ENCODE measurements at places on chromosomes 1 and 21.
A peak's percentile ranks its signal among the peaks of the same experiment; 100 is the strongest.

DNA sequence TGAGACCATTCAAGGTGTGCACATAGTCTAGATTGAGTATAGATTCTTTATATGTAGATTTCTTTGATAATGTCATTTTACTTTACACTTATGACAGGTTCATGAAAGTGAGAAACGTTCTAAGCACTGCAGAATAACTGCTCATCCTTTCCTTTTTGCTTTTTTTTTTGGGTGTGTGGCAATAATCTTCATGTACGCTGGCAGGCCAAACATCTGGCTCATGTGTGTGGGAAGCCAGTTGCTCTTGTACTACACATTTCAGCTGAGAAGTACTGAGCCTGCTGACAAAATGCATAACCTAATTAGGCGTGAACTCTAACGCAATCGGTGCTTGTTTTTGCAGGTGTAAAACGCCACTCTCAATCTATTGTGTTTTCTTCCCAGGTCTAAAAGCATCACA, 350.8 kb upstream of the KAZN start:
- no peak for DNase-seq

GRCh38 chr1:886760-887159, 37.0 kb upstream of the SAMD11 start:
- DNase-seq, result no peak

GRCh38 chr1:213083112-213083445, 32.0 kb downstream of the RPS6KC1 start:
- peak; percentile 49 for DNase-seq

GRCh38 chr1:23614032-23614660, 54.8 kb upstream of the ID3 start:
- DNase-seq, result no peak

DNA sequence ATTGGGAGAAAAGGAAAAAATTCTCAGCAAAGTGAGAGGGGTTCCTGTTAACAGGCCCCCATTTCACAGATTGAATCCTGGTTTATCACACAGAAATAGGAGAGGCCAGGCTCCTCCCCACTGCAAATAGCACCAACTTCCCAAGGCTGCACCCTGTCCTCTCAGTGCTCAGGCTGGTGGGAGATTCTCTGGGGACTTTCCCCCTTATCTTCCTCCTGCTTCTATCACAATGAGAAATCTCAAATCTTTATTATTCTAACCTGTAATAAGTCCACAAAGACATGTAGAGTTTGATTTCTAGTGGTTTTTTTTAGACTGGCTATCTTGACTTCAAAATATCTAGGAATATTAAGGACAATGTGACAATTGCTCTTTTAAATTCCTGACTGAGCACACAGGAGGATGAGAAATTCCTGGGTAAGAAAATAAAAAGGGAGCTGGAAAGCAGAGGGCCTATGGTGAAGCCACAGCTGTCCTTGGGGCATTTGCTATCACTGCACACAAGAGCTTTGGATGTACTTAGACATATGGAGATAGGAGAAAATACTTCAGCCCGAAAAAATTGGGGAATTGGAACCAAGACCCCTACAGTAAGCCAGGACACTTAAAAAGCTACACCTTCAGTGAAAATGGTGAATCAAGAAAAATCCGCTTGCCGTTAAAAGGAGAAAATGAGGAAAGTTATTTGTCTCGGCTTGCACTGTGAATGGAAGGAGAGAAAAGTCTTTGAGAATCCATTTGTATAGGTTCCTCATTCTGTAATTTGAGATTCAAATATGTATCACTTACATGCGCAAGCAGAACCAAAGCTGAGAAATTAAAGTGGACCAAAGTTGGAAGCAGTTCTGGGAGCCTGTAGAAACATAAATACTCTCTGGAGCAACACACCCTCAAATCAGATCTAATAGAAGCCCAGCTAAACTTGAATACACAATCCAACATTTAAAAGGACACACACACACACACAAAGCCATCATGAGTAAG, 65.9 kb upstream of the C1orf105 start:
- no peak for DNase-seq

GRCh38 chr1:68165665-68166064, 66.7 kb downstream of the WLS start:
- no peak for DNase-seq

- DNase-seq, result no peak
Observed at GRCh38 chr1:244022311-244022710, 28.8 kb upstream of the ZBTB18 start.

DNA sequence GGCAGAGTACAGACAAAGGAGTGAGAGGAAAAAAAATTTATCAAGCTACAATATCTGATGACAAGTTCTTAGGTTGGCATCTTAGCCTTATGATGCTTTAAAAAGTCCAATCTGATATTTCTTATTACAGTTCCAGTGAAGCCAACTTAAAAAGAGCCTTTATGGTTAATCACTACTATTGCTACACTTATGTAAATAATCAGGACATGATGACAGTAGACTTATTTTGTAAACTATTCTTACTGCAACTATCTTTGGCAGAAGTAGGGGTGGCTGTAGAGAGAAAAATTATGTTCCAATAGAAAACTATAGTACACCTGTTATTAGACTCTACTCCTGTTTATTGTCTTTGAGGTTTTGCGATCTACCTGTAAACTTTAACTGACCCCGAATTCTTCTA, 25.8 kb upstream of the NUF2 start:
- no peak for DNase-seq

- no peak for DNase-seq
Observed at GRCh38 chr1:21706151-21706835, 37.1 kb upstream of the RAP1GAP start.

DNA sequence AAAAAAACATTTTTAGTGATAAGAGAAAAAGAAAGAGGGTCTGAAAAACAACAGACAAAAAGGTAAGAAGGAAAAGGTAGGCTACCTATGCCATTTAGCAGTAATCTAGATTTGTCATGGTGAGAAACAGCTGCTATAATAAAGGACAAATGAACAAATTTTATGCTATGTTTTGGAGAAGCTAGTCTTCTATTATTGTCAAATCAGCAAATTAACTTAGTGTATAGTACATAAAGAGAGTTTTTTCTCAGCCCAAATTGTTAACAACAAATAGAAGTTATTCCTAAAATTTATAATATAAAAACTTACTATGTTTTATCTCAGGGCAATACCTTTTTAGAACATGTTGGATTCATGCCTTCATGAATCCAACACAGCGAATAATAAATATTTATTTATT, 88.7 kb downstream of the KIFAP3 start:
- no peak for DNase-seq

DNA sequence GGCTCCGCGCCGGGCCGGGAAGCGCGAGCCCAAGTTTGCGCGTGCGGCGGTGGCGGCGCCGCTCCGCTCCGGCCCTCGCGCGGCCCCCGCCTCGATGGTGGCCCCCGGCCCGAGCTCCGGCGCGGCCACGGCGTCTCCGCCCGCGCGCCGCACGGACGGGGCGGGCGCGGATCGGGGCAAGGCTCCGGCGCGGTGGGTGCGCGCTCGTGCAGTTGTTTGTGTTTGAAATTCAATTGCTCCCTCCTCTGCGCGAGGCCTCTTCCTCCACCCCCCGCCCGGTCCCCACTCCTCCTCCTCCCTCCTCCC, at the start of gene HDGF:
TSS of gene HDGF (minus strand) at position 225 of the 306 bp plus-strand sequence. CDS start 246 bp downstream, outside the sequence.
- DNase-seq, result no peak

GRCh38 chr21:18772404-18772803, 368.8 kb upstream of the TMPRSS15 start:
- no peak for DNase-seq

GRCh38 chr1:173353350-173353749, 123.8 kb upstream of the PRDX6 start:
- DNase-seq, result no peak

DNA sequence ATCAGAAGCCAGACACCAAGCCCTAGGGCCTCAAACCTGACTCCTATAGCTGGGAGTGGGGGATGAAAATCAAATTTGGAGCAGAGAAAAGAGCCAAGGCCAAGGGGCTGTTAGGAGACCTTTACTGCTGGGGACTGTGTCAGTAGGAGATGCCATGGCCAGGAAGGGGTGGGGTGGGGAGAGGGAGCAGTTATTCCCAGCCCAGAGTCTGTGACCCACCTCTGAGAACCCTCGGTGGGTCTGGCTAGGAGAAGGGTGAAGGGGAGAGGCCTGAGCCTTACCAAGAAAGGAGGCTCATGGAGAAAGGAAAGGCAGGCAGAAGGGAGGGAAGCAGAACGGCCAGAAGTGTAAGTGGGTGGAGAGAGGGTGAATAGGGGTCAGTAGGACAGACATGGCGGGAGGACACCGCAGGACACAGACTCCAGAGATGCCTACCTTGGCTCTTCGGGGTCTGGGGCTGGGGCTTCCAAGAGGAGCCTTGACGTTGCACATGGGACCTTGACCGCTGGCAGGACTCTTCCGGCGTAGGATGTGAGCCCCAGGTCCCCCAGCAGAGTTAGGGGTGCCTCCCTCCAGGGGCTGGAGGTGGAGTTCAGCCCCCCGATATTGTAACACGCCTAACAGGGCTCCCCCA, 1.2 kb downstream of the ADAMTS4 start:
- DNase-seq, result no peak

- DNase-seq, result peak; percentile 49
Observed at GRCh38 chr1:10211805-10212410, 1.5 kb downstream of the KIF1B start.

GRCh38 chr1:10178597-10179405, 31.6 kb upstream of the KIF1B start:
- no peak for DNase-seq

GRCh38 chr1:184463680-184464079, 76.9 kb downstream of the C1orf21 start:
- no peak for DNase-seq

DNA sequence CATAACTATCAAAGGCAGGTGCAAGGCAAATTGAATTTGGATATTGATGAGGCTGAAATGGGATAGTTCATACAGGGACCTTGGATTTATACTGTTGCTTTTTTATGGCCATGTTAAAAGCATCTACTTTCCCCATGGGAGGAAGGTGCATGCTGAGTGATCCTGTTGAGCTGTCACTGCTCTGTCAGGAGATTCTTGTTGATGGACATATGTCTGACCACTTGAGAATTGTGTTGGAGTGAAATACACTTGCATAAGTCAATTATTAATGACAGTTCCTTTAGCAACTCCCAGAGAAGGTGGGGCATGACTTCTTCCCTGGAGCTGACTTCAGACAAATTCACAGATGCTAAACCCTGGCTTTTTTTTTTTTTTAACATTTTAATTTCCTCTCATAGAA, 58.4 kb upstream of the DYNLT5 start:
- no peak for DNase-seq

GRCh38 chr1:31627930-31628559, 10.6 kb downstream of the HCRTR1 start:
- DNase-seq, result no peak

GRCh38 chr21:33373451-33373850, 29.8 kb upstream of the IFNGR2 start:
- no peak for DNase-seq

GRCh38 chr1:52723260-52723659, 3.0 kb upstream of the ZYG11B start:
- no peak for DNase-seq

GRCh38 chr1:110728388-110729001, 53.8 kb upstream of the KCNA3 start:
- no peak for DNase-seq

- DNase-seq, result no peak
Observed at GRCh38 chr1:46429436-46429835, 35.3 kb downstream of the FAAH start.

DNA sequence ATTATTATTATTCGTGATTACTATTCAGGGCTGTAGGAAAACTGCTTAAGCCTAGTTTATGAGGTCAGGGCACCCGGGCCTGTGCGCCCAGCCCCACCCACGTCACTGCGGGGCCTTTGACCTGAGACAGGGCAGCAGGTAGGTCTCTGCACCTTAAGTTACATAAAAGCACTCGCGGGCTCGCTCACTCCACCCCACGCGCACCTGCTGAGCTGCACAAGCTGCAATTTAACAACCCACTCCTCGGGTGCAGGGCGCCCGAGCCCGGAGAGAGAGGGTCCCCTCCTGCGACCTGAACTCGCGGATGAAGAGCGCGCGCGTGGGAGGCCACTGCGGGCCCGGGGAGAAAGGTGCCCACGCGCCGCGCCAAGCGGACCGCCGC, 477 bp downstream of the ICMT start:
- peak; percentile 35 for DNase-seq

- no peak for DNase-seq
Observed at GRCh38 chr21:45474323-45474950, 67.8 kb downstream of the SLC19A1 start.

GRCh38 chr1:205538235-205538840, 33.9 kb downstream of the CDK18 start:
- DNase-seq, result no peak

GRCh38 chr1:110798691-110799256, 74.2 kb upstream of the CD53 start:
- DNase-seq, result no peak

DNA sequence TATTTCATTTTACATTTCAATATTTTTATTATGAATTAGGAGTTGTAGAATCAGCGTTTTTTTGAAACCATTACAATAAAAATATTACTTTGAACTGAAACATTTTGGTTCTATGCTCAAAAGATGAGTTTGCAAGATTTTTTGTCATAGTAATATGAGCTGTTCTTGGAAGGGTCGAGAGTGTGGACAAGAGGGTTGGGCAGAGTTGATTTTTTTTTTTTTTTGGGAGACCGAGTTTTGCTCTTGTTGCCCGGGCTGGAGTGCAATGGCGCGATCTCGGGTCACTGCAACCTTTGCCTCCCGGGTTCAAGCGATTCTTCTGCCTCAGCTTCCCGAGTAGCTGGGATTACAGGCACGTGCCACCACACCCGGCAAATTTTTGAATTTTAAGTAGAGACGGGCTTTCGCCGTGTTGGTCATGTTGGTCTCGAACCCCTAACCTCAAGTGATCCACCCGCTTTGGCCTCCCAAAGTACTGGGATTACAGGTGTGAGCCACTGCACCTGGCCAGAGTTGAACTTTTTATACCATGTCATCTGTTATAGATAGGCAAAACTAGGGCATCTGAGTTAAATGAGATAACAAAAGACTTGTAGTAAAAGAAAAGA, 3.3 kb downstream of the CACYBP start:
- DNase-seq, result no peak

- no peak for DNase-seq
Observed at GRCh38 chr1:186531561-186532165, 70.7 kb upstream of the PDC start.

DNA sequence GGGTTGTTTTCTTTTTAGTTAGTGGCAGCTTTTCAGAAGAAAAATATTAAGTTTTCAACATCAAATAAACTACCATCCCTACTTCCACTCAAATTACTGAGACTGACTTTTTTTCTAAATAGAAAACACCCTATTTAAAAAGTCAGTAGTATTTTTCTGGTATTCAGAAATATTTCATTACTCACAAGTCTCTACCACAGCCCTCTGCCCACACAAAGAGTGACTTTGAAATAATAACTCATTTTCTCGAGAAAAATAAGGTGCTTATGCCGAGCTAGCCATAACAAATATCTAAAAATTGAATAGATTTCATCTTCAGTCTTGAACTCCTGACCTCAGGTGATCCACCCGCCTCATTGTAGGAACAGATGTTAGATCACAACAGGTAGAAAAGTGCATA, 41.8 kb upstream of the USP25 start:
- DNase-seq, result no peak

DNA sequence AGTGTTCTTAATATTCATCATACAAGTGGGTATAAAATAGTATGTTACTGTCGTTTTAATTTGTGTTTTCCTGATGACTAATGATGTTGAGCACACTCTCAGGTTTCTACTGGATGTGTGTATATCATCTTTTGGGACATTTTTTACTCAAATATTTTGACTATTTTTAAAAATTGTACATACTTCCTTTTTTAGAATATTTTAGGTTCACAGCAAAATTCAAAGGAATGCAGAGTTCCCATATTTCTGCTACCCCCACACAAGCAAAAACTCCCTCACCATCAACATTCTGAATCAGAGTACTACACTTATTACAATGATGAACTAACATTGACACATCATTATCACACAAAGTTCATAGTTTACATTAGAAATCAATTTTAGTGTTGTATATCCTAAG, 114.5 kb downstream of the DPYD start:
- no peak for DNase-seq
